ENCODE measurements at places on chromosomes 16 and 17.
A peak's percentile ranks its signal among the peaks of the same experiment; 100 is the strongest.

DNA sequence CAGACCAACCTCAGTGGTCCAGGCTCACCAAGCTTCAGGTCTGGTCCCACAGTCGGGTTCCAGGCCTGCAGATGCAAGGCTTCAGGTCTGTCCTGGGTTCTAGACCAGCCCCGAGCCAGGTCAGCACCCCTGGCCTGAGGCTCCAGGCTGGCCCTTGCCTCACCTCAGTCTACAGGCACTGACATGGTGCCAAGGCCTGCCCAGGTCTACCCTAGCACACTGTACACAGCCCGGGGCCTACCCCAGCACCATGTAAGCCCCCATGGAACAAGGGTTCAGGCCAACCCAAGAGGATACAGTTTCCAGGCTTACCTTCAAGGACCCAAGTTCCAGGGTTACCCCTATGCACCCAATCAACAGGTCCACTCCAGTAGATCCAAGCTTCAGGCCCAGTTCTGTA is 26.8 kb downstream of the ZFP1 start:
- no peak for DNase-seq

DNA sequence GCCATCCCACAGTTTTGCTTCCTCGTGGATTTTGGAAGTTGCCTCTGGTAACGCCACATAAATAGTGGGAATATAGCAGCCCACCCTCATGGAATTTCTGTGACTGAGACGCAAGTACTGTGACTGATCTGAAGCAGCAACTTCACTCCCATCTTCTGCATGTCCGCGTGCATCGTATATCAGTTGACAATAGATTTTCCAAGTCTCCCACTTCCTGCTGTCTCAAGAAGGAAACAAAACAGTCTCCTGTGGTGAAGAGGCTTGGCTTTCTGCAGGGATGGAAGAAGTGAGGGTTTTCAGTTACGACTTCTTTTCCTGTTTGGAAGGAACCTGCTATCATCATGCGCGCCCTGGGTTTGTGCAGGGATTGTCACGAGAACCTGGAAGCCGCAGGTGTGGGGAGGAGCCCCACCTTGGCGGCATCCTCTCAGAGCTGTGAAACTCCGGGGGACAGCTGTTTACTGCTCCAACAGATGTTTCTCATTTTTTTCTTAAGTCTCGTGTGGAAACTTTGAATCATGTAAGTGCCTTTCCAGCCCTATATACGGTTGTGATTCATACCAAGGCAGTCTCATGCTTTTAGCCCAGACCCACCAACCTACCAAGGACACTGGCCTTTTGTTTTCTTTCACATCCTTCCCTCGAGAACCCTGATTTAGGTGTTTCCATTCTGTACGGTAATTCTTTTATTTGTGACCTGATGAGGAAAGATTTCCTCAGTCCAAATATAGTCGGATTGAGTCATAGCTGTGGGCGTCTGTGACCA is 57.5 kb downstream of the WIPI1 start:
- no peak for DNase-seq

GRCh38 chr16:48420437-48420836 is 35.2 kb upstream of the SIAH1 start:
- no peak for DNase-seq

DNA sequence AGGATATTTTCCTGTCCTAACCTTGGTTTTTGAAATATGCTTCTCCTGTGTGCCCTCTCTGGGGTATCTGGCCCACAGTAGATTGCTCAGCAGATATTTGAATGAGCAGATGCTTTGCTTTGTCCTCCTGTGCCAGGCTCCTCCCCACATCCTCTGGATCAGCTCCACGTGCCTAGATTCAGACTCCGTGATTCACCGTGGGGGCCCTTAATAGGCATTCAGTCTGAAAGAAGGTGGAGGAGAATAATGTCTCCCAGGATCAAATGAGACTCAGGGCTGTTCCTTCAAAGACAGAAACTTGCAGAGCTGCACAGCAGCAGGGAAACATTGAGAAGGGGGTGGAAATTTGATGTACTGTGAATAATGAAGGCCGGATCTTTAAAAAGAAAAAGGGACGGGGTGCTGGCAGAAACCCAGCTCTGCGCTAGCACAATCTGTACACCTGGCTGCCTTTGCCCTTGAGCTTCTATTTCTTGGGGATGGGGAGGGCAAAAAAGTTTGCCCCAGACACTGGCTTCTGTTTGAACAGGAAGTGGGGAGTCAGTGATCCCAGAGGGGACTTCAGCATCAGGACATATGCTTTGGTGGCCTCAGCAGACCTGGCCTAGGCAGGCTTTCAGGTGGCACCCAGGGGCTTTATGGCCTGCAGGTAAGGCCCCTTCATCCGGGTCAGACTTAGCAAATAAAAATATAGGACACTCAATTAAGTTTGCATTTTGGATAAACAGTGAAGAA is 15.9 kb upstream of the SLC12A3 start:
- DNase-seq, result no peak

DNA sequence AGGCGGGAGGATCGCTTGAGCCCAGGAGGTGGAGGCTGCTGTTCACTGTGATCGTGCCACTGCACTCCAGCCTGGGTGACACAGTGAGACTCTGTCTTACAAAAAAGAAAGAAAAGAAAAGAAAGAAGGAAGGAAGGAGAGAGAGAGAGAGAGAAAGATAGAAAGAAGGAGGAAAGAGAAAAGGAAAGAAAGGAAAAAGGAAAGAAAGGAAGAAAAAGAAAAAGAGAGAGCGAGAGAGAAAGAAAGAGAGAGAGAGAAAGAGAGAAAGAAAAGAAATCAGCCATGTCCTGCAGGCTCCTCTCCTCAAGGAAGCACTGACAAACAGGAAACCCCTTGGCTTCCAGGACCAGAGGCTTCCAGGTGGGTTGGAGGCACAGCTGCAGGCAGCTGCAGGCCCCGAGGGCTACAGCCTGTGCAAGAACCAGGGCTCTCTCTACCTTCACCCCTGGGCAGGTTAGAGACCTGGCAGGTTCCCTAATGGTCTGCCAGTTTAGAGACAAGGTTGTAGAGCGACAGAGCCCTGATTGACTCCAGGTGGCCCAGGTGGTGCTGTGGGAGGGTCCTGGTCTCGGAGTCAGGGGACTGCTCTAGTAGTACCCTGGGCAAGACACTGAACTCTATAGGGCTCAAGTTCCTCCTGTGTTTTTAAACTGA is 53.8 kb downstream of the PECAM1 start:
- DNase-seq, result no peak

- DNase-seq, result no peak
These were observed 13.3 kb downstream of the JUP start for GRCh38 chr17:41773190-41773588.

DNA sequence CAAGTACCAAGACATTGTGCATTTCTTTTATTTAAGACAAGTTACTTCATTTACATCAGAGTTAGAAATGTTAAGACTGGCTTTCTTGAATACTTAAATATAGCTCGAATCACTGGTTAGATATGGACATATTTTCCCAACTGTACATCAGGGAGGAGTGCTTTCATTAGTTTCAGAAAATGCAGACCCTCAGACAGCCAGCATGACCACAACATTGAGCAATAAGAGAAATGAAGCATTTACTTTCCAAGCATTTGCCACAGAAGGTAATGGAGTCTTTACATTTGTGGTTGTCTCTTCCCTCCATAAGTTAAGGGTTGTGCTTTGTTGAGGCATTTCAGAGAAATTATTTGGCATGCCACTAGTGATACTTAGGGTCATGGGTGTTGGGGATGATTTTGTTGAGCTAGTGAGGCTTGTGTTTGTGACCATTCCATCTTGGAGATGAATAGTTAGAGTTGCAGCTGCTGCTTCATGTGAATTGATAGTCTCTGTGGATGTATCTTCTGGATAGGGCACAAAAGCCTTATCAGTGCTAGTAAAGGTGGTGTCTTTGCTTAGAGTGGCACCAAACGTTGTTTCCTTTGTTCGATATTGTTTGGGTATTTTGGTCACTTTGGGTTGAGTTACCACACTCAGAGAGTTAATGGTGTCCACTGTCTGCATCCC is 2.1 kb downstream of the OMG start:
- no peak for DNase-seq

GRCh38 chr17:50893183-50893993 is 27.2 kb upstream of the TOB1 start:
- no peak for DNase-seq

GRCh38 chr16:58515871-58516767 is 802 bp downstream of the SETD6 start:
- DNase-seq, result peak; percentile 39

- no peak for DNase-seq
These were observed 270.9 kb upstream of the FOXF1 start for GRCh38 chr16:86239381-86239780.

- no peak for DNase-seq
These were observed 591 bp downstream of the YPEL3 start for GRCh38 chr16:30095166-30096078.

DNA sequence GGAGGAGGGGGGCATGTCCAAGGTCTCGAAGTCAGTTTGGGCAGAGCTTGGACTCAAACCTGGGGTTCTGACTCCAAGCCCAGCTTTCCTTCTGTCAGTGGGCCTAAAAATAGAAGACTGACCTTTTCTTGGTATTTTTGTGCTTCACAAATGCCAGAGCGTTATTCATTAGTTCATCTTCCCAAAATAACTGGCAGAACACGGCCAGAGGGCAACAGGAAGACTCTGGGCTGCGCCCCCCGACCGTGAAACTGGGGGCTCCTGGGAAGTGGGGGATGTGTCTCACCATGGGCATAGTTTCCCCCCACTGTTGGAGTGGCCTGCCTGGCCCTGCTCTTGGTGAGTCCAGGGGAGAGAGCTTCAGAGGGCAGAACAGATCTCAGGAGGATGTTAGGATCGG is 94.0 kb downstream of the SOCS1 start:
- no peak for DNase-seq

- no peak for DNase-seq
These were observed 5.0 kb downstream of the SEC14L1 start for GRCh38 chr17:77145612-77146245.

- no peak for DNase-seq
These were observed 676.7 kb upstream of the SOX9 start for GRCh38 chr17:71444078-71444477.

- no peak for DNase-seq
These were observed 943 bp downstream of the CNTROB start for GRCh38 chr17:7932949-7933348.

GRCh38 chr16:24909856-24910255 is 64.1 kb downstream of the SLC5A11 start:
- DNase-seq, result no peak

DNA sequence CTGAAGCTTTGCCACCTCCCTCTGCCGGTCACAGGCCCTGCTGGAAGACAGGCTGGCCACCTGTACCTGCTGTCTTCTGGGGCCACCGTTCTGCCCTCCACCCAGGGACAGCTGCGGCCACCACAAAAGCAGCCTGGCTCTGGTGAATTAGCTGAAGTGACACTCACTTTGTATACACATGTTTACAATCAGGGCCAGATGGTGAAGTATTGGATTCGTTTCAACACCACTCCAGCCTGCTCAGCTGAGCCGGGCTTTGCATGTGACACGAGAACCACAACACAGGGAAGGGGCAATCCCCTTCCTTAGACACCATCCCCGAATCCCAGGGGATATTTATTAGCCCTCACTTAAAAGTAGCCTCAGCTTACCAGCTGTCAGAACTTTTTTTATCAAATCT is 191.5 kb upstream of the RPL38 start:
- no peak for DNase-seq

- no peak for DNase-seq
These were observed 257.0 kb downstream of the SHISA9 start for GRCh38 chr16:13158427-13158826.

DNA sequence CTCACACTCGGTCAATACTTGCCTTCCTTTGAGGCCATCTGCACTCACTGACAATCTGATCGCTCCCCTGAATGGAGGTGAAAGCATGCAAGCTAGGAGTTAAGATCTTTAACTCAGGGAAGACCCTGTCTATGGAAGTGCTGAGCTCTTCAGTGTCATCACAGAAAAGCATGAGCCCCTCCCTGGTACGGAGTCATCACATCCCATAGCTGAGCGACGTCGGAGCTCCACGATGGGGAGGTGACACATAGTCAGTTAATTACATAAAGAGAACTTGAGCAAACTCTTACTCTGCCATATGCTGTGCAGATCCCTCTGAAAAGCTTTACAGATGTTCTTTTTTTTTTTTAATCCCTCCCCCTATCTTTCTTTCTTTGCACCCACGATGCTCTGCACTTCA is 463.2 kb downstream of the WWOX start:
- DNase-seq, result no peak

DNA sequence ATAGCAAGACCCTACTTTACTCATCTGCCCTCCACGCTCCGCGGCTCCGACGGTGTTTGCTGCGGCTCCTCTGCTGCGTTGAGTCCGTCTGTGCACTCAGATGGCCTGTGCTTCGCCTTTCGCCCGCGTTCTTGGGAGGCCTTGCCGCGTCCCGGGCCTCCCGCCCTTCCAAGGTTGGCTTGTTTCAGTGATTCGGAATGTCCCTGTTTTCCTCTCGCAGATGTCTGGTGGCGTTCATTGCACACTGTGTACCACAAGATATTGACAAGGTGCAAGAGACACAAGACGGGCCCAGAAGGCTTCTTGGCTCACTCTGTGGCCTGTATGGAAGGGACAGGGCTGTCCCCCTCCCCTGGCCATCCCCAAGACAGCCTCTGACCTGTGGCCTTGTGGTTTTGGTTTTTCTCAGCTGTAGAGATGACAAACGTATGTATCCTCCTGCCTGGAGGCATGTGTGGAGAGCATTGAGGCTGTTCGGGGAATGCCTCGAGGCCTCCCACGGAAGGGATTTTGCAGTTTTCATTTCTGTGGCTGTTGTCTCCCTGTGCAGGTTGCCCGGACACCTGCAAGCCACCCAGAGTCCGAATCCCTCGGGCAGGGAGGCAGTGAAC is 15.4 kb downstream of the MGRN1 start:
- no peak for DNase-seq

DNA sequence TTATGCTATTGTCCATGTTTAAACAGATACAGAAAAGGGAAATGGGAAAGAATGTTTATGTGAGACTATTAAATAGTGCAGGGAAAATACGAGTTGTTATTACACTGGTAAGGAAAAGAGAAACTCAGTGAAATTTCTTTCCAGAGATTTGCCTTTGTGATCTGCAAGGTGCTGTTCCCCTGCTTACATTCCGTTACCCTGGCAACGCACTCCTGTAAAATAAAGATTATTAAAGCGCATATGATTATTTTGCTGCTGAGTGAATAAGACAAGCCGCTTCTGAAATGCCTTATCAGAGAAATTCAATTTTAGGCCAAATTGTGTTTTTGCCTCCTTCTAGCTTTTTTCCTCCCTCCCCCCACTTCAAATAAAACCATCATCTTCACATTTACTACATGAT is 328.6 kb upstream of the PMFBP1 start:
- no peak for DNase-seq

DNA sequence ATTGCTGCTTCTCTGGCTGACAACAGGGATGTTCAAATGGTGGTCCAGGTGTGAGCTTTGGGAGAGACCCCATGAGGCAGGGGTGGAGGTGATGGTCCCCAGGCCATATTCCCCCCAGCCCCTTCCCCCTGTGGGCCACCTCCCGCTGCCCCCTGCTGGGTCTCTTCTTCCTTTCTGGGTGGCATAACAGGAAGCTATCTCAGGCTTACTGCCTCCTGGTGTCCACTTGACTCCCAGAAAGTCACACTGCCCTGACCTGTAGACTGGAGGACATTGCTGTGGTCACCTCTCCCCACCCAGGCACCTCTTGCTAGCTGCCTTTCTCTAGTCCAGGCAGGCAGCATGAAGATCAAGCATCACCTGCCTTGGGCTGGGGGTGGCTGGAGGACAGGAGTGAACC is 46.4 kb upstream of the PLCG2 start:
- DNase-seq, result no peak
